Activated CD4-positive, alpha-beta T cell treated with anti-CD3 and anti-CD28 coated beads, Interleukin-2, amount 50 U/mL, for 16 hours (primary cell): ENCODE measurements at places on chromosomes 1 and 21.

DNA sequence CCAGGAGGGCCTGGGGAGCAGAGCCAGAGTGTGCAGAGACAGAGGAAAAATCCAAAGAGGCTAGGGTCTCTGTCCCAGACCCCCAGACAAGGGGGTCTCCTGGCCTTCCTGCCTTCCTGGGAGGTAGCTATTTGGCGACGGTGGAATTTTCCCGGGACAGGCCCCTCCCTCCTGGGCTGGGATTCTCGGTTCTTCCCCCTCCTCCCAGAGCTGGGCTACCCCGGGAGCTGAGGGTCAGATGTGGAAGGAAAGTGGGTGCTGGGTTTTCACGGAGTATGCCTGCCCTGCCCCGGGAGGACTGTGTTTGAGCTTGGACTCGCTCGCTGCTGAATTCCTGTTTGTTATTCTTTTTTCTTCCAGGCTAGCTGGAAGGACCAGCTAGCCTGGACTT lies 759 bp downstream of the AMPD2 start:
- DNase-seq = no peak

- no peak for DNase-seq
Measured at GRCh38 chr1:224435999-224436398, 1.4 kb upstream of the WDR26 start.

DNA sequence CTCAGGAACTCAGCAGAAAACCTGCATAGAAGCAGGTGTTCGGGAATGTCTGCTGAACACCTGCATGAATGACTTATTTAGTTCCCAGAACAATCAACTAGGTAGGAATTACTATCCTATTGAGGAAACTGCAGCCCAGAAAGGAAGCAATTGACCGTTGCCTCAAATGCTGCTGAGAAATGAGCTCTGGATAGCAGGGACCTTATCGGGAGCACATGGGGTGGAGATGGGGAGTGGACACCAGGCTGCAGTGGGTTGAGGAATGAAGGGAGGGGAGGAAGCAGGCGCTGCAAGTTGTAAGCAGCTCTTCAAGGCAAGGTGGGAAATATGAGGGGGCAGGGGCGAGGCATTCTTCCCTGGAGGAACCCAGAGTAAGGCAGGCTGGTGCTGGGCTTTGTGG lies 10.8 kb upstream of the CDCP2 start:
- DNase-seq = no peak

GRCh38 chr1:85585799-85586198 lies 5.2 kb downstream of the CCN1 start:
- DNase-seq = no peak

DNA sequence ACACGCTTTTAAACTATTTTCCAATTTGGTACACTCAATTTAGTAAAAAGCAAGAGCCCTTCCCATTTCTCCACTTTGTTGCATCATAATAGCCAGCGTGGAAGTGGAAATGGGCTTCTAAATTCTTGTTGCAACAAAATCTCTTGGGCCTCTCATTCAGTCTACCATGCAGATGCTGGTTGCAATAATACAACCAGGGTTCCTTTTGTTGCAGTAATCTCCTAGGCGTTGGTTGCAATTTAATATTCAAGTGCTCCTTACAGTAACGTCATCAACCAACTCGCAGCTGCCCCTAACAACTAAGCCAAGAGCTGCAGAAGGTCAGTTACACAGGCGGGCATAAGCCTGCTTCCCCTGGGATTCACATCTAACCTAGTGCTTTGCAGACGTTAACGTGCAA lies 2.7 kb upstream of the HDGF start:
- no peak for DNase-seq

DNA sequence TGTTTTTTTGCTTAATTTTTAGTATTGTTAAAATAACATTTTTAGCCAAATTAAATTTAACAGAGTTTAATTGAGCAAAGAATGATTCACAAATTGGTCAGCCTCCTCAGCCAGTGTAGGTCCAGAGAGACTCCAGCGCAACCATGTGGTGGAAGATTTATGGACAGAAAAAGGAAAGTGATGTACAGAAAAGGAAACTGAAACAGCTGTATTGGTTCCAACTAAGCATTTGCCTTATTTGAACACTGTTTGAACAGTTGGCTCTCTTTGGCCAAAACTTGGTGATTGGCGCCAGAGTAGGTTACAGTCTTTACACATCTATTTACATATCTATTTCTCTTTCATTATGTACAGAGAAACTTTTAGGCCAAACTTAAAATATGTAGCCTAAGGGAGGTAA lies 19.4 kb downstream of the RPS6KC1 start:
- peak; percentile 58 for DNase-seq

- no peak for DNase-seq
Measured at GRCh38 chr1:62601457-62601856, 4.1 kb downstream of the ANGPTL3 start.

DNA sequence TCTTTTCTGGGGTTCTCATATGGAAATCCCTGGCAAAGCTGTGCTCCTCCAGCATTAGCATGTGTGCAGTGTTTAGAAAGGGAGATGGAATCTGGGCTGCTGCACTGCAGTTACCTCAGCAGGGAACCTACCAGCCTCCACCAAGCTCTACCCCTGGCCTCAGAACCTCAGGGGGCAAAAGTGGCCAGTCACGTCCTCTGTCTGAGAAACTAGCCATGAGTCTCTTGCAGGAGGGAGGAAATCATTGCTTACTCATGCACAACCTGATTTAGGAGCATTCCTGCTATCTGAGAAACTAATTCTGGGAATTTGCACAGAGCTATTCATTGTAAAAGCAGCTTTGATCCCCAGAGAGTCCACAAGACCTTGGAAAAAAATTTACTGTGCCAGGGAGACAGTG lies 80.6 kb upstream of the IPO9 start:
- DNase-seq = no peak

GRCh38 chr1:185627171-185627570 lies 107.0 kb upstream of the HMCN1 start:
- no peak for DNase-seq

GRCh38 chr1:171595324-171595723 lies 26.7 kb upstream of the MYOCOS start:
- no peak for DNase-seq

GRCh38 chr1:7576946-7577657 lies 194.0 kb upstream of the VAMP3 start:
- no peak for DNase-seq

GRCh38 chr1:109890115-109890953 lies 20.3 kb upstream of the CSF1 start:
- DNase-seq = no peak

GRCh38 chr1:194709439-194709838 lies 1523.0 kb upstream of the B3GALT2 start:
- no peak for DNase-seq

DNA sequence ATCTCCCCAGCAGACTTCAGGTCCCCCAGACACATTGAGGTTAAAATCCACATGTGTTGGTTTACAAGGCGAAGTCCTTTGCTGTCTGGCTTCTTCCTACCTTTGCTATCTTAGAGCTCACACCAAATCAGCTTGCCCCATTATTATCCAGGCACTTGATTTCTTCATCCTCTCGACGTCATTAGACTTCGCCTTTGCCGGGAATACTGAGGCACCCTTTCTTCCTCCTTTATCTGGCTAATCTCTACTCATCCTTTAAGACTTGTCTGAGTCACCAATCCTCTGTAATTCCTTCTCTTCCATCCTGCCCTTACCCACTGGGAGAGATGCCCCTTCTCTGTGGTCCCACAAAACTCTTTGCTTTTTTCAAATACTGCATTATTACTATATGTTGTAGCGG lies 9.2 kb upstream of the XCL2 start:
- no peak for DNase-seq

DNA sequence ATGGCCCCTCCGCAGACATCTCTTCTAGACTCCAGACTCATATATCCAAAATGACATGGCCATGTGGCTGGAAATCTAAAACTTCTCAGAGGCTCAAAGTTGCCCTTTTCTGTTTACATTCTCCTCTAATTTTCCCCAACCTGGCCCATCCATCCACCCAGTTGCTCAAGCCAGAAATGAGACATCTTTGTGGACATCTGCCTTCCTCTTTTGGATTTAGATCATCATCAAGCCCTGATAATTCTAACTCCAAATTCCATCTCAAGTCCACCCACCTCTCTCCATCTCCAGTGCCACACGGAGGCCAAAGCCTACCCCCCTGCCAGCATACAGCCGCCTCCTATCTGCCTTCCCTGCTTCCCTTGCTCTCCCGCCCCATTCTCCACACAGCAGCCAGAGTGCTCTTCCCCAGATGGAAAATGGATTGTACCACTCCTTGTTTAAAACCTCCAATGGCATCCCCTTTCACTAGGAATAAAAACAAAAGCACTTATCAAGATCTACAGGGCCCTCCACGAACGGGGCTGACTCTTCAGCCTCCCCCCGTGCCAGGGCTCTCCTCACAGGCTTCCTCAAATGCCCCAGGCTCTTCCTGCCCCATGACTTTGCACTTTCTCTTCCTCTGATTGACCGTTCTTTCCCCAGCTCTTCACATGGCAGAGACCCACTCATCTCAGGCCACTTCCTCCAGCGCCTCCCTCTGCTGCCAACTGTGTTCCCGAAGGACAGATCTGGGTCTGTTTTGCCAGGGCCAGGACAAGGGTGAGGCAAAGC lies 40.1 kb downstream of the SYT6 start:
- DNase-seq = no peak

DNA sequence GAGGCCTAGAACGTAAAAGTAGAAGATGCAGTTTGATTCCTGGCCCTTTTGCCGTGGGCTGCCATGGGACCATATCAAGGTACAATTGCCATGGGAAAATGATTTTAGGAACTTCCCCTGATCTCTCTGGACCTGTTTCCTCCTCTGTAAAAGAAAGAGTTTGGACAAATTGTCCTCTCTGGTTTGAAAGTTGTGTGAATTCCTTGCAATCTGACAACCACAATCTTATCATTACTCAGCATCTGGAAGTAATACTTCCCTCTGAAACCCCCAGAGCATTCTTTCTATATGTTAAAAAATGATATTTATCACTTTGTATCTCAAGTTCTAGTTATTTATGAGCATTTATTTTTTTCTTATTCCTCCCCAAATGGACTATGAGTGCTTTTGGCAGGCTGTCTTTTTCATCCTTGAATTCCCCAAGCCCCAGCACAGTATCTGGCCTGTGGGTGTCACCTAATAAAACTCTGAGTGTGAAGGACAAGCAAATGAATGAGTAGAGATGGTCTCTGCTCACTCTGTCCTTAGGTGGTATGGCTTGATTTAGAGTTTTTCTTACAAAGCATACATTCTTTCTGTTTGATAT lies 181.1 kb downstream of the DYRK1A start:
- no peak for DNase-seq

GRCh38 chr1:194598098-194598497 lies 1411.7 kb upstream of the B3GALT2 start:
- no peak for DNase-seq

DNA sequence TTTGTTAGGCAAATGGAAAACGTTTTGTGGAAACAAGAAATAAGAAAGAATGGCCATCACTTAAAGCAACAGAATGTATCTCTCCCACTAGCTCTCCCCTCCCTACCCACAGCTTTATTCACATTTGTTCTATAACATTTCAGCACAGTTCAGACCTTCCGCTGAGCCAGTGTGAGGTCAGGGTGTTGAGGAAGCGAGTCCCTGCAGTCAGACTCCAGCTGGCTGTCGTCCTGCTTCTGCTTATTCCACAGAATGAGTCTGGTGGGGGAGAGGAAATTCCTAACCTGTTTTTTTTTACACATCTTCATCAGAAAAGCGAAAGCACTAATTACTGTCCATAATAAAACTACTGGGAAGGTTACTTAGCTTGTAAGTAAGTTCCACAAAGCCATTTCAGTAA lies 39.0 kb downstream of the MRPL39 start:
- DNase-seq = no peak

DNA sequence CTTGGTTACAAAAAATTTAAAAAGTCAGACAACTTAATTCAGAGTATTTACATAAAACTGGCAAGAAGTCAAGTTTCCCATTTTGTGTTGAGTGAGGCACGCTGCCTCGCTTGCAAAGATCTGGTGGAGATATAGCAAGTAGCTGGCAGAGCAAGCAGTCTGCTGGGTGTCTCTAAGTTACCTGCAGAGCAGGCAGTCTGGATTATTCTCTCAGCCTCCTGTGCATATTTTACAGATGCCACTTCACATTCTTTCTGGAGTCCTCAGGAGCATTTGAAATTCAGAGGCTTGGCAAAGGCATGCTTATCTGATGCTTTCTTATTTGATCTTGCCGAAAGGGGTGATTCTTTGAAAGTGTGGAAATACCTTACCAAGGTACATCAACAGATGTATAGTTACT lies 640.4 kb upstream of the ADGRL4 start:
- no peak for DNase-seq

DNA sequence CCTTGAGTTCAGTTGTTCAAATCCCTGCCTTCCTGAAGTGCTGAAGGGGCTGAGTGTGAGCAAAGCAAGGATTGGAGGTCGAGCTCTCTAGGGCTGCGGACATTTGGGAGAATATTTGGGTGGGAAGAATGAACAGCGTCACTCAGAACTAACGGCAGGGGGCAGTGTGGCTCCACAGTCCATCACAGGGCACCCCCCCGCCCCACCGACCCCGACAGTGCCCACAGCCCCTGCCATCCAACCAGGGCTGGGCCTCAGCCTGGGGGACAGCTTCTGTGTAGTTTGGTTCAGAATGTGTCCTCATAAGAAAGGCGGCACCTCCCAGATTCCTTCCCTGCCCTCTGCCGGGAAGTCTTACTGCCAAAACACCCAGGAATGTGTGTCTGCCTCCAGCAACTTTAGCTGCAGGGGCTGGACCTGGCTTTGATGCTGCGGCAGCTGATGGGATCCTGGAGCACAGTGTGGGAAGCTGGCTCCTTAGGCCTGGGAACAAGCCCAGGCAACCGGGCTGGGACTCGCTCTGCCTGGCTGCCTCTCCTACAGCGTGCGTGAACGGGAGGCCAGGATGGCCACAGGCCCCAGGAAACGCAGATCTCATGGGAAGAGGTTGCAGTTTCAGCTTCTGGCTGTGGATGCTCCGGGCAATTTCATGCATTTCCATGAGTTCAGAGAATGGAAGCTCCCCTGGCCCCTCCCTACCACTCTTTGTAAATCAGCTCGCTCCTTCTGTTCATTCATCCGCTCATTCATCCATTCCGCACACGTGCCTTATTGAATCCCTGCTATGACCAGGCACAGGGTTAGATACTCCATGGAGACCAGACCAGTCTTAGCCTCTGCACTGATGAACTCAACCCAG lies 104.9 kb upstream of the TMPRSS2 start:
- peak; percentile 25 for DNase-seq

- DNase-seq = no peak
Measured at GRCh38 chr21:31847761-31848160, 25.1 kb upstream of the HUNK start.

GRCh38 chr1:216186141-216186540 lies 237.1 kb downstream of the USH2A start:
- DNase-seq = no peak

GRCh38 chr1:30325999-30326398 lies 397.4 kb downstream of the MATN1 start:
- no peak for DNase-seq

GRCh38 chr1:230922620-230923019 lies 54.3 kb upstream of the C1orf198 start:
- no peak for DNase-seq
